IMR-90 (cell line): ENCODE measurements at places on chromosomes 7 and 10. TPM values are rescaled to one million over a fixed set of nuclear protein-coding genes. Genes with fewer than 3 reads are reported as not detected.

Gene ACBD7
- total RNA-seq: 0.54 and 1.1 TPM in 2 replicates

DNA sequence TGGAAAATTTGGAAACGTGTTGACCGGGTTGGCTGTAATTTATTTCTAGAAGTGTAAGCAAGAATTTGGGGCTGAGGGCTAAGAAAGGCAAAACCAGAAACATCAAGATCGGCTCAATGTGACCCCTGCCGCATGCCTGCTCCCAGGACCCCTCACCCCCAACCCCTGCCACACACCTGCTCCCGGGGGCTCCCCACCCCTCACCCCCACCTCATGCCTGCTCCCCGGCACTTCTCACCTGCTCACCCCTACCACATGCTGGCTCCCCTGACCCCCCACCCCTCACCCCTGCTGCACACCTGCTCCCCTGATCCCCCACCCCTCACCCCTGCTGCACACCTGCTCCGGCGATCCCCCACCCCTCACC is 19.0 kb upstream of the CFAP46 start:
- no peak for DNase-seq
- H3K27me3 ChIP-seq: peaks cover 31% of the 10 kb centered on the region
- H3K4me1 ChIP-seq: peaks cover 1% of the 10 kb centered on the region; the same call in 1 of the 2 replicates
- H3K36me3 ChIP-seq: no peaks in the 10 kb centered on the region
- no peak overlapping the region for H3K4me3 ChIP-seq
- H3K27ac ChIP-seq: no peak overlapping the region

DNA sequence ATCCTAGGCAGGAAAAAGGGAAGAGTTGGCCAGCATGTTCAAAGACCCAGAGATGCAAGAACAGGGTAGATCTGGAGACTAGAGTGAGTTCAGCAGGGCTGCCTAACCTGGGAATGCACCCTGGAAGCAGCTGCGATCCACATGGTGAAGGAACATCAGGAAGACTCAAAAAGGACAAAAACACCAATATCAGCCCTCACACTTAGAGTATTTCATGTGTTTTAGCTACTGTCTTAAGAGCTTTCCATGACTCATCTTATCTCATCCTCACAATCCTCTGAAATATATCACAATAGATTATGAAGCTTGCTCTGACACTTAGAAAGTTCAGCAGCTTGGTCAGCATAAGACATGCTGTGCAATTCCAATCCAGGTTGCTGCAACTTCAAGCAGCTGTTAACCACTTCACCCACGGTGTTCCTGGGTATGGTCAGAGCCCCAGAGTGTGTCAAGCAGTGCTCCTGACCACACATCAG is 380.9 kb downstream of the PARD3 start:
- H3K27me3 ChIP-seq: no peaks in the 10 kb centered on the region
- H3K27ac ChIP-seq: no peak overlapping the region; the same call in 1 of the 2 replicates
- no peaks in the 10 kb centered on the region for H3K36me3 ChIP-seq
- no peak overlapping the region for H3K4me3 ChIP-seq
- peaks cover 5% of the 10 kb centered on the region; the same call in 1 of the 2 replicates for H3K4me1 ChIP-seq

DNA sequence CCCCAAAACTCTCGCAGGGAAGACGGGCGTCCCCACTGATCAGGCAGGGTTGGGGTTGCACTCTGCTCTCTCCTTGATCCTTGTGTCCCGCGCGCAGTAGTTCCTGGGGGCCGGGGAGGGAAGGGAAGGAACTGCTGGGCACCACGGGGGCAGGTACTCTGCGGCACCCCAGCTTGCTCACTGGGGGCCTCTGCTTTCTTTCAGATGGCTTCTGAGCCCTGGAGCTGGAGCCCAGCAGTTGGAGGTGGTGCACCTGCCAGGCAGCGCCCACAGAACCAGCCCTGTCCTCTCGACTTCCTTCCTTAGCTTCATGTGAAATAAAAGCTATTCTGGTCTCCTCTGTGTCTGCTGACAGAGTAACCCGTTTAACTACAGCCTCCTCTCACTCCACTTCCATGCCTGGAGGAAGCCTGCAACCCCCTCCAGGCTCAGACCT is 12.2 kb downstream of the PLAC9 start:
- H3K27me3 ChIP-seq: no peaks in the 10 kb centered on the region
- no peak overlapping the region for H3K27ac ChIP-seq
- no peak for DNase-seq
- no peak overlapping the region for H3K4me3 ChIP-seq
- H3K36me3 ChIP-seq: peaks cover 2% of the 10 kb centered on the region; the same call in 1 of the 2 replicates

DNA sequence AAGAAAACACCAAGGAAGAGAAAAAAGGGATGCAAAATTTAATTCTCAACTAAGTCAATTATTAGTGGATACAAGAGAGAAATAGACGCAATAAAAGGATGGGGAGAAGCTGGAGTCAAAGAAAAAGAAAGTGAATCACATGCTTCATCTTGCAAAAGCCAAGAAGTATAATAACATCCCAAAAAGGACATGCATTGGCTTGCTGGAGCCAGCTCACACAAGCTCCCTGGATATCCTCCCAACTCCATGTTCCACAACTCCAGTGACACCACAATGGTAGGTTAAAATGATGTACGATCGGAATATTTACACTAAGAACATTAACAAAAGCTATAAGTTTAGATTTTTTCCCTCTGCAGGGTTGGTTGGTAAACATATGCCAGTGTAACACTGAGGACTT is 72.4 kb downstream of the MACC1 start:
- no peaks in the 10 kb centered on the region for H3K36me3 ChIP-seq
- DNase-seq: no peak
- peaks cover 5% of the 10 kb centered on the region; the same call in 1 of the 2 replicates for H3K4me1 ChIP-seq
- H3K27ac ChIP-seq: no peak overlapping the region

Gene H2BK1
- not detected in 2 replicates for total RNA-seq
